ENCODE measurements at places on chromosomes 11 and 22.

- DNase-seq = no peak
These were observed 2.1 kb downstream of the AIP start for GRCh38 chr11:67484847-67485311.

DNA sequence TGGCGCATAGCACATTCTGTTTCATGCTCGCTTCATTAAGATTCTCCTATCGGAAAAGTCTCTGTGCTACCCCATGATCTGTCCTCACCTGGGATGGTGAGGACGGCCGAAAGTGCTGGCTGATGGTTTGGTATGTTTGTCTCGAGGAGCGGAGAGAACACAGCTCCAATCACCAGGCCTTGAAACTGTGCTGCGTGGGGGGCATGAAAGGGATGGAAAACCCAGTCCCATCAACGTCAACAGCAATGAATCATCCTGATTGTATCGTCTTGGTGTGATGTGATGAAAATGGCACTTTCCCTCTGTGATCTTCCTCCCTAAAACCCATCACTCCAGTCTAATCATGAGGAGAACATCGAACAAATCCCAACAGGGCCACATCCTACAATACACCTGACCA is 8.4 kb downstream of the FXYD6 start:
- no peak for DNase-seq

DNA sequence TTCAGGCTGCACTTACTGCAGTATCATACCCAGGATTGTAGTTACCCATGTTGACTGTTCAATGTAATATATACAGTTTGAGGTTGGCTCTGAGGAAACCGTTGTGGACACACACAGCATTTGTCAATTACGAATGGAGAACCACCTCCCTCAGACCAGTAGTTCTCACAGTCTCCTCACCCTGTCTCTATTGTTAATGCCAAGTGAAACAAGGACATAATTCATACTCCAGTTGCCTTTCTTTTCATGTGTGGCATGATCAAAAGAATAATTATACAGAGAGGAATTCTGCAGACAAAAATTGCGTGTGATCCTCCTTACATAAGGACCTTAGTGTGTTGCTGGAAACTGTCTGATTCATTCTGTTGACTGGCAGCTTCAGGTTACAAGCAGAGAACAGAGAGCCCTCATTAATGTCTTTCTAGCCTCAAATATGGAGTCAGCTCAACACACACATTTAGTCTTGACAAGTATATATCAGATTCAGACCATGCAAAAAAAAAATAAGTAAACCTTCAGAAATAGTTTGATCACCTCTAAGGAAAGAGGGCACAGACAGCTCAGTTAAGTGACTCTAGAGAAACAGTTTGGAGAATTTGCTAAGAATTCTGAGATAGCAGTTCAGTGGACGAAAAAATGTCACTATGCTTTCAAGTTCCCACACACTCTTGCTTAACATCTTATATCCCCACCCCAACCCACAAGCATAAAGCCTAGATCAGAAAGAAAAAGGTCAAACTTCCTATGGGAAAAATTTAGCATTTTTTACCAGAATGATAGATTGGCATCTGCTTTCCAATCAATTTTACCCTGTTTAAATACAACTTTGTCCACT is 96.1 kb downstream of the MAML2 start:
- DNase-seq = no peak

DNA sequence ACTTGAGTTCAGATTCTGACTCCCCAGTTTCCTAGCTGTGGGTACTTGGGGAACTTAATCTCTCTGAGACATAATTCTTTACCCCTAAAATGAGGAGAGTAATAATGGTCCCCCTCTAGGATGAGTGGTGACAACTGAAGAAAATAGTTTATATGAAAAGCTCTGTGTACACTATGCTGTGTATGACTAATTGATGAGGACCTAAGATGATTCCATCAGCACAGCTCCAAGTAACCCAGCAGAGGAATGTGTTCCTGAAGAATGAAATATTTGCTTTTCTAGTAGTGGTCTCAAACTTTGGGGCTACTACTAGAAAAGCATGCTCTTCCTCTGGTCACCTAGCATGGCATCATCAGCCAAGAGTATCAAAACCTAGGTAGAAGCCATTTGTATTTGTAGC is 217.3 kb upstream of the NARS2 start:
- no peak for DNase-seq

DNA sequence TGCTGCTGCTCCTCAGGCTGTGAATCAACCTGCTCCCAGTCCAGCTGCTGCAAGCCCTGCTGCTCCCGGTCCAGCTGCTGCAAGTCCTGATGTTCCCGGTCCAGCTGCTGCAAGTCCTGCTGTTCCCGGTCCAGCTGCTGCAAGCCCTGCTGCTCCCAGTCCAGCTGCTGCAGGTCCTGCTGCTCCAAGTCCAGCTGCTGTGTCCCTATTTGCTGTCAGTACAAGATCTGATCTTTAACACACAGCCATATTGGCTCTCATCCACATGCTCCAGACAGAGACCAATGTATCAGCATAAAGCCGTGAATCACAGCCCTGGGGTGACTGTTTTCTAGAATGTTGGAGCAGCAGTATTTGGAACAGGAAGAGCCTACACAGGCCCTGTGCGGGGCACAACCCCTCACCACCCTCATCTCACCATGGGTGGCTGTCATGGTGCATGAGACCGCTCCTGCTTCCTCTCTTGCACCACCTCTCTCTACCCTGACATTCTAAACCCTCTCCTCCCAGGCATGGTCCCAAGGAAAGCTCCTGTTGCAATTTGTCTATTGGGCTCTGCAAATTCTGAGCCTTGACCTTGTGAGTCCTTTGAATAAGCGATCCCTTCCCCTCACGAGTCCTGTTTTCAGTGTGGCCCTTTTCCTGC is 3.5 kb downstream of the KRTAP5-10 start:
- DNase-seq = no peak
